Naive thymus-derived CD8-positive, alpha-beta T cell (primary cell): ENCODE measurements at places on chromosomes 12 and 14.

DNA sequence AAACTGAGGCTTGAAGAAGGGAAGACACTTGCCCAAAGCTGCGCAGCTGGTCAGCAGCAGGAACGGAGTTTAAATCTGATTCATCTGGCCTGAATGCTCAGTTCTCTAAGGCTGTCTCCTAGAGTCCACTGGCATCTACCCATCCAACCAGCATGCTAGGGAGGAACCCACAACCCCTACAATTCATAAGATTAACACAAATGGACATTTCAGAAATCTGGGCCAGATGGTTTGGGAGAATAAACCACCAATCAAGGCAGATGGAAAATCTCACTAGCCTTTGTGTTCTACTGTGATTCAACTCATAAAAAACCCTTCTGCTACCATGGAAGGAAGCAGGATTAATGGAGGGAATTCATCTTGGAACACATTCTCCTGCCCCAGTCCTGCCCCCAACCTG is 67.8 kb downstream of the WSCD2 start:
- DNase-seq: no peak

DNA sequence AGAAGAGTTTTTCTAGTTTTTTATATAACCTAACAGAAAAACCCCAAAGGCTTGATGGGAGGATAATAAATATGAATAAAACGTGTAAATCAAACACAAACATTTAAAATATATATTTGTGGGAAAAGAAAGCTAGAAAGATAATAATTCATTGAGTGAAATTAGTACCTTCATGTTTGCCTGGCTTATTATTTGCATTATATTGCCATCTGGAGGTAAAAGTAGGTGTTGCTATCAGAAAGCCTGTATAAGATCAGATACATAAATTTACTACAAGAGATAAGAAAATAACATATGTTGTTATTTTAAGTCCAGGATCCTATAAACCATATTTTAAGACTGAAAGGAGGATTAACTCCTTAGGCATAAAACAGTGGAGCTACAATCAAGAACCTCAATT is 77.7 kb downstream of the NTS start:
- DNase-seq: no peak

GRCh38 chr14:31420319-31421111 is at the start of gene HEATR5A:
Gene HEATR5A (minus strand): TSS chr14:31420550. CDS start chr14:31402975, 17,575 bp downstream.
- peak; percentile 87 for DNase-seq

DNA sequence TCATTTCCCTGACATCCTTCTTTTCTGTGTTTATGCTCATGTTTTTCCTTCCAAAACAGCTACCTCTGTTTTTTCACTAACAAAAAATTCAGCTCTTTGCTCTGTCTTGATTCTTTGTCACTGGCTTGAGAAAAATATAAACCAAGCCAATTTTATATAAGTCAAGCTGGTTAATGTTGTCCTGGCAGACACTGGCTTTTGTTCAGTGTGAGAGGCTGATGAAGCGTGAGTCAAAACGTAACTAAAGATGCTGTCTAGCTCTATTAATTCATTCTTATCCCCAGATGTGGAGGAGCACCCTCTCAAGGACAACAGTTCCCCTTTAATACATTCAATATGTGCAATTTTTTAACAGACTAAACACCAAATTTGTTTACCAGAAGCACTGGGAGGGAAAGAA is 15.8 kb downstream of the TSPAN8 start:
- no peak for DNase-seq

DNA sequence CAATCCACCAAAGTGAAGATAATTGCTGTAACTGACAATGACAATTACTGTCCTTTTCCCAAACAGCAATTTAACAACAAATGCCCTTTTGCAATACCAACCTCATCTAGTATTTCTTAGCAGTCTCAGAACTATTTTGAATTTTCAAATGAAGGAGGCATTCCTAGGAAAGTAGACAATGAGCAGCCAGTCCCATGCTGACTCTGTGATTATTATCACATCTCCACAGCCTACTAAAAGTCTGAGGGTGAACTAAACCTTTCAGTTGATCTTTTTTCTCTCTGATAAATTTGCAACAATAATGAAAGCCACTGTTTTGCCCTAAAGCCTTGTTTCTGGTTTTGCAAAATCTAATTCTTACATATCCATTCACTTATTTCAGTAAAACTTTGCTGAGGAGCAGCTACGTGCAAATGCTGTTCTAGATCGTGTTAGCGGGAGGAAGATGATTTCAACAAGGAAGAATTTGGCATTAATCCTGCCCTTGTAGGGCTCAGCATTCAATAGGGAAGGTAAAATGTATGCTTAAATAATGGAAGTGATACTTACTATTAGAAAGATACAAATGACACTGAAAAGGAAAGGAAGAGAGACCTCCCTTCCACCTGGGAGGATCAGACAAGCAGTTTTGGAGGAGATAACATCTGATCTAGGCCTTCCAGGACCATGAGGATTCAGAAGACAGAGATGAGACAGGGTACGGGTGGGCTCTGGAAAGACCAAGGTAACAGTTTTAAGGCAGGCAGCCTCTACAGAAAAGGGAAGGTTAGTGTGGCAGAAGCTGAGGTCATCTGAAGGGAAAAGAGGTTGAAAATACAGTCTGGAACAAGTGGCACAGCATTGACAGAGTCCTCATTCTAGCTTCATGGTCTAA is 47.4 kb downstream of the SLC38A1 start:
- no peak for DNase-seq

- no peak for DNase-seq
These were observed 6.9 kb upstream of the GPRC5D start for GRCh38 chr12:12958886-12959285.

DNA sequence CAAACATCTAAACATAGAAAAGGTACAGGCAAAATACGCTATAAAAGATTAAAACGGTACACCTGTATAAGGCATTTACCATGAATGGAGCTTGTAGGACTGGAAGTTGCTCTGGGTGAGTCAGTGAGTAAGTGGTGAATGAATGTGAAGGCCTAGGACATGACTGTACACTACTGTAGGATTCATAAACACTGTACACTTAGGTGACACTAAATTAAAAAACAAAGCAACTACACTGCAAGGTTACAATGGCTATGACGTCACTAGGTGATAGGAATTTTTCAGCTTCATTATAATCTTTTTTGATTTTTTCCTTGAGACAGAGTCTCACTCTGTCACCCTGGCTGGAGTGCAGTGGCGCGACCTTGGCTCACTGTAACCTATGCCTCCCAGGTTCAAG is 269.2 kb downstream of the KSR2 start:
- DNase-seq: no peak

DNA sequence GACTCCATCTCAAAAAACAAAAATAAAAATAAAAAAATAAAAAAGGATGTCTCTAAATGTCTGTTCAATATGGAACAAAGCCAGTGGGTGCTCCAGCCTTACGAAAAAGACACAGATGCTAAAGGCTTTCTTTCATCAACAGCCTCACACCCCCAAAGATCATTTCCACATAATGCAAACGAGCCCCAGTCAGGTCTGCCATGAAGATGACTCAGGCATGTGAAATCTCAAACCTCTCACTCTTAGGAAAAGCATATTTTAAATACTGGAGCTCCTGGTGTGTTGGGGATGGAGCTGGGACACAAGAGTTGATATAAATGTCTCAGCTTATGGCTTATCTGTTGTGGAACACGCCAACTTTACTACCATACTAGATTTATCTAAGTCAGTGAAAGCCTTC is 49.9 kb upstream of the PLXNC1 start:
- no peak for DNase-seq

GRCh38 chr14:102690509-102691286 is 86.6 kb upstream of the TRAF3 start:
- no peak for DNase-seq

- DNase-seq: no peak
These were observed 27.4 kb upstream of the RASSF3 start for GRCh38 chr12:64582862-64583261.

- no peak for DNase-seq
These were observed 28.8 kb upstream of the CLMN start for GRCh38 chr14:95348395-95349080.

- peak; percentile 80 for DNase-seq
These were observed 5.1 kb upstream of the ZNF839 start for GRCh38 chr14:102314242-102315011.

- DNase-seq: peak; percentile 65
These were observed 126.0 kb upstream of the PARP11 start for GRCh38 chr12:3998968-3999792.

DNA sequence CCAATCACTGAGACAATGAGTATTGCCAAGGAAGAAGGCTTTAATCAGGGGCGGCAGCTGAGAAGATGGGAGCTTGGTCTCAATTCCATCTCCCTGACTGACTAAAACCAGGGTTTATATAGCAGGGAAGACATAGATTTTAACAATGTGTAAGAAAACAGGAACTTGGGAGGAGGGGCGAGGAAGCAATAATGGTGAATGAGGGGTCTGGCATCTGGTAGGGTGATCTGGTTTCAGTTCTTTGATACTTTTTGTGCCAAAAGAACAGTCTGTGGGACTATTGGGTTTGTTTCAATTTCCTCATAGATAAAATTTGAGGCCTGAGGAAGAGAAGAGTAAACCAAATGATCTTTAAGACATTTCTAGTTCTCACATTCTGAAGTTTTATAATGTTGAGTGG is 49.2 kb downstream of the FUT8 start:
- no peak for DNase-seq

DNA sequence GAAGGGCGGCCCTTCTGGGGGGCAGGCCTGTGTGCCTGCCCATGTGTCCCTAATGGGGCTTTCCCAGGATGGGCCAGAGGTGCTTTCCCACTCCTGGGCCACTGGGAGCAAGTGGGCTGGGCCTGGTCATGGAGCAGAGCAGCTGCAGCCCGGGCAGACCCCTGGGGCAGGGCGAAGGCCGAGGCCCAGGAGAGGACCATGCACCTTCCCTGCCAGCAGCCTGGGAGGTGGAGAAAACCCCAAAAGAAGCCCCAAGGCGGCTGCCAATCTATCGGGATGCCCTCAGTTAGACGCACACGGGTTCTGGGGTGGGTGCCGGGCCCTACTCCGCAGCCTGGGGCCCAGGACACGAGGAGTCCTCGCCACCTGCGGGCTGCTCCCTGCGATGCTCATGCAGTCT is 16.1 kb upstream of the CRIP2 start:
- no peak for DNase-seq

DNA sequence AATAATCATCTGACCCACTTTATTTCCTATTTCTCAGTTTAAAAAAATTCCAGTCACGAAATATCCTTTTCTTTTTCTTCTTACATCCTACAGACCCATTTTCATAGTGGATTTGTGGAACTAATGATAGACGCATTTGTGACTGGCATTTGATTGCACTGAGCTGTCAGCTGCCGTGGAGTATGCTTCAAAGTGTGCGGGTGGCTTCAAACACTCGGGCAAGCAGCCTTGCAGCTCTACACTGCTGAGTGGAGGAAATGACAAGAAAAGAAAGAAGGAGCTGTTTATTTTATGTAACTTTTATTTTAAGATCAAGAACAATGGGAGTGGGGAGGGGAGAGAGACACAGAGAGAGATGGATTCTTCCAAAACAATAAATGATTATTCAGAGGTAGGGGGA is 112.8 kb upstream of the NAP1L1 start:
- no peak for DNase-seq

- DNase-seq: peak; percentile 92
These were observed at the start of gene PXN for GRCh38 chr12:120265473-120266179. Gene PXN (minus strand): TSS chr12:120265730. CDS start chr12:120265629, 101 bp downstream.

DNA sequence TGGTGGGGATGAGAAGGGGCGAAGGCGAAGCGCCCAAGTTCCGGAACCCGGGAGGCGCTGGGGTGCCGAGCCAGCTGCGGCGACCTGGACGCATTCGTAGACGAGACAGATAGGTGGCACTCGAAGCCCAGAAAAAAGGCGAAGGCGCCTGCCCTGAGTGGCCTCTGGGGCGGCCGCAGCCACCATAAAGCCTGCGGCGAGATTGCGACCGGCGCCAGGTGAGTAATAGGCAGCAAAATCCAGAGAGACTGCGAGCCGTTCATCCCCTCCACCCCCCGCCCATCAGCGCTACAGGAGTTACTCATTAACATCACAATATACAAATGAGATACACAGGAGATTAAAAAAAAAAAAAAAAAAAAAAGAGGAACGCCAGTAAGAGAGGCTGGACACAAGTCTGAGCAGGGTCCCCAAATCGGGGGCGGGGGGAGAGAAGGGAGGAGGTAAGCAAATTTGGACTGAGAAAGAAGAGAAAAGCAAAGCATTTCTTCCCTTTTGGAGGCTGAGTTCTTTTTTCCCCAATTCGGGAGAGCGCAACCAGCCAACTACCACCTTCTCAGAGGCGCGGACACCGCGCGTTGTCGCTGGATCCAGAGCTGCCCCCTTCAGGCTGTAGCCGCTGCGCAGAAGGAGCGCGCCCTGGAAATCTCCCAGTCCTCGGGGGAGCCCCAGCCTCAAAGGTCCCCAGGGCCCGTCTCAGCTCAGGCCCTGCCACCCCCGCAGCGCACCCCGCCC is 15.7 kb downstream of the TBX3 start:
- DNase-seq: no peak

DNA sequence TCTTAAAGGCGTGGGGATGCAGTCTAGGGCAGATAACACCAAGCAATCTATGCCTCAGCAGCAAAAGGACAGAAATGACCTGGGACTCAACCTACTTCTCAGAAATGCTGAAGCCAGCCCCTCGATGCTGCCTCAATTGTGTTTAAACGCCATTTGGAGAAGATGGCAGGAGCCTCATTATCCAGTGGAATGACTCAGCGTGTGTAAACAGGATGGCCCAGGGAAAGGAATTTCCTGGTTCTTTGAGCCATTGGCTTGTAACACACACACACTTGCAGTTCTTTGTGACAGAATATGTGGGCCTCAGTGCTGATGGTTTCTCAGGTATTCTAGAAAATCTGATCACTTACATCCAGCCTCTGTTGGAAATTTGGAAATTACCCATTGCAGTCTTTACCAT is 154.3 kb downstream of the NTF3 start:
- no peak for DNase-seq

DNA sequence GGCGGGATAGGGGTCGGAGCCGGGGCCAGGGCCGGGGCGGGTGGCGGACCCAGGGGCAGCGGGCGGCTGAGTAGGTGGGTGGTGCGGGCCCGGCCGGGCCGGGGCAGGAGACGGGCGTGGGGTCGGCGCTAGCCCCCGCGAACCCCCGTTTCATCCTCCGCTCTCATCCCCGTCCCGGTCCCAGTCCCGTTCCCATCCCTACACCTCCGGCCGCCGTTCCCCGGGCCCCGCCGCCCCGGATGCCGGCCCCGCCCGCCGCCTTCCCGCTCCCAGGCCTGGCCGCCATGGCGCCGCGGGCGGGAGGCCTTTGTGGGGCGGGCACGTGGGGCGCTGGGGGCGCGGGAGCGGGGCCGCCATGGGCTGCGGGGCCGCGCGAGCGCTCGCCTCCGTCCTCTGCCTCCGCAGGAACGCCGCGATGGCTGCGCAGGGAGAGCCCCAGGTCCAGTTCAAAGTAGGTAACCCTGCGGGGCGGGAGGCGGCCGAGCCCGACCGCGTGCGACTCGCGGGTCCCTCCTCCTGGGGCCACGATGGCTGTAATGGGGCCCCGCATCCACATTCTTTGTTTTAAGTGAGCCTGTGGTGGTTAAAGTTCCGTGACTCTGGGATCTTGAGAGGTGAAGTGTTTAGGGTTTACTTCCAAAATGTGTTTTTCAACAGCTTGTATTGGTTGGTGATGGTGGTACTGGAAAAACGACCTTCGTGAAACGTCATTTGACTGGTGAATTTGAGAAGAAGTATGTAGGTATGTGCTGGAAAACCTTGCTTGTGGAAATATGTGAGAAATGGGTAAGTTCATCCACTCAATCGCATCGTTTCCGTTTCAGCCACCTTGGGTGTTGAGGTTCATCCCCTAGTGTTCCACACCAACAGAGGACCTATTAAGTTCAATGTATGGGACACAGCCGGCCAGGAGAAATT is 572 bp downstream of the RAN start:
- DNase-seq: peak; percentile 47
